ENCODE measurements at places on chromosomes 16 and 17.

DNA sequence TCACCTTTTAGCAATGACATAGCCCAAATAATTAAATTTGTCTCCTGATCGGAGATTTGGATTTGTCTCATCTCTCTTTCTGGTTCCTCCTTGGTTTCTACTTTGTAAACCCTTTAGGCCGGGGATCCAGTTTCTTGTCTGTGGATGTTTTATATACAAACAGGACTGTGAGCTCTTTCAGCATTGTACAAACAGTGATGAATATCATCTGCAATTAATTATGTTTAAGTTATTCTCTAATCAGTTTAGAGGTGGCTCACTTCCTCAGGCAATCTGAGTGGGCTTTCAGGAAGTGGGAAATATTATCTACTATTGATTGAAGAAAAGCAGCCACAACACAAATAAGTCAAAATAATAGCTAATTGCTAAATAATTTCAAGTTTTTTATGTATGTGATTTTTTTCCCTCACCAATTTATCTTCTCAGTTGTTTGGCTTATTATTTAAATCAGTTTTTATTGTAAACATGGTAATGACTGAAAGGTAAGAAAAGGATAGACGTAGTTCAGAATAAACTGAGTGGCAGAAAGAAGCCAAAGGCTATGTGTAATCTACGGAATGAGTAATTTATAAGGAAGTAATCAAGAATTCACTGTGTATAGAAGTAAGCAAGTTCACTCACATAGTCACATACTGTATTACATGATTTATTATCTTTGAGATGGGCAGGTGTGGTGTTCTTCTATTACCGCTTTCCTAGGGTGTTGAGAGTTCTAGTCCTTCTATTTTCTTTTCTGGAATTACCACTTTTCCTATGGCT, 3.4 kb upstream of the ABCC11 start:
- DNase-seq = no peak
- no peaks in the 10 kb centered on the region for H3K27me3 ChIP-seq
- H3K4me1 ChIP-seq = peaks cover 18% of the 10 kb centered on the region
- H3K36me3 ChIP-seq = peaks cover 23% of the 10 kb centered on the region
- no peak overlapping the region for H3K4me3 ChIP-seq

DNA sequence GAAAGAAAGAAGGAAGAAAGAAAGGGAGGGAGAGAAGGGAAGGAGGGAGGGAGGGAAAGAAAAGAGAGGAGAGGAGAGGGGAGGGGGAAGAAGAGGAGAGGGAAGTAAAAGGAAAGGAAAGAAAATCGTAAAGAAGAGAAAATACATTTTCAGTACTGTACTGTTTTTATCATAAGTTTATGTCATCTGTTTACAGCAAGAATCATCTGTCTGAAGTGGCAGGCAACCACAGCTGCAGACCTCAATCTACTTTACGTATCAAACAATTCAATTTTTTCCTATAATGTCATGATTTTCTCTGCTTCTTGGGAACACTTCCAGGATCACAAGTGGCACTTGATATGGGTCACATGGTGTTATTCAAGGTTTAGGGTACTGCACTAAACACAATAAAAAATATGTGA, 58.3 kb downstream of the USP32 start:
- no peaks in the 10 kb centered on the region for H3K36me3 ChIP-seq
- no peaks in the 10 kb centered on the region for H3K27me3 ChIP-seq
- H3K27ac ChIP-seq = no peak overlapping the region
- no peak overlapping the region for H3K4me3 ChIP-seq

DNA sequence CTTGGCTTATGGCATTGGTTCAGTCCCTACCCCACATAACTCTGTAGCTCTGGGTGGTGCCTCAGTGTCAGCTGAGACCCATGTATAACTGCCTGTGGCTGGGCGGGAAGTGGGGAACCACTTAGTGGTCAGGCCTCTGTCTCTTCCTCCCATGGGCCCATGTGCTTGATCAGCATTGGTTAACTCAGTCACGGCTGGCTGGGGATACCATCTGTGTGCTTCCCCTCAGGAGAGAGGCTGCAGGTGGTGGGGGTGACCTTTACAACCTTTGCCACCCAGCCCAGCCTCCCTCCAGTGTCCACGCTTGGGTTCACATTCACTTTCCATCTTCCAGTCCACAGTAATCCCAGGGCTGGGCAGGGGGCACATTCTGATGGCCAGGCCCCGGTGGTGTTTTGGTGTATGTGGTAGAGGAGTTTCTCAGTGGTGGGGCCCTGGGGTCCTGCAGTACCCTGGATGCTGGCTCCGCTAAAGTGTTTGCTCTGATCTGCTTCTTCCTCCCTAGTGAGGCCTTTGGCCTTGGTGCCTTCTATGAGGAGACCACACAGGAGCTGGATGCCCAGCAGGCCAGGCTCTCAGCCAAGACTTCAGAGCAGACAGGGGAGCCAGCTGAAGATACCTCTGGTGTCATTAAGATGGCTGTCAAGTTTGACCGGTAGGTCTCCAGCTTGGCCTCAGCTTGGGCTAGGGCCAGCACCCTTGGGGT, 10.2 kb upstream of the NFATC3 start:
- H3K27me3 ChIP-seq = no peaks in the 10 kb centered on the region
- DNase-seq = peak; percentile 93
- H3K36me3 ChIP-seq = peaks cover 23% of the 10 kb centered on the region
- no peak overlapping the region for H3K27ac ChIP-seq
- H3K4me3 ChIP-seq = peak overlapping the region; percentile 46

- H3K27ac ChIP-seq = no peak overlapping the region
- H3K4me3 ChIP-seq = no peak overlapping the region
- no peak for DNase-seq
These were observed 33.3 kb downstream of the CBFA2T3 start for GRCh38 chr16:88943741-88944140.

DNA sequence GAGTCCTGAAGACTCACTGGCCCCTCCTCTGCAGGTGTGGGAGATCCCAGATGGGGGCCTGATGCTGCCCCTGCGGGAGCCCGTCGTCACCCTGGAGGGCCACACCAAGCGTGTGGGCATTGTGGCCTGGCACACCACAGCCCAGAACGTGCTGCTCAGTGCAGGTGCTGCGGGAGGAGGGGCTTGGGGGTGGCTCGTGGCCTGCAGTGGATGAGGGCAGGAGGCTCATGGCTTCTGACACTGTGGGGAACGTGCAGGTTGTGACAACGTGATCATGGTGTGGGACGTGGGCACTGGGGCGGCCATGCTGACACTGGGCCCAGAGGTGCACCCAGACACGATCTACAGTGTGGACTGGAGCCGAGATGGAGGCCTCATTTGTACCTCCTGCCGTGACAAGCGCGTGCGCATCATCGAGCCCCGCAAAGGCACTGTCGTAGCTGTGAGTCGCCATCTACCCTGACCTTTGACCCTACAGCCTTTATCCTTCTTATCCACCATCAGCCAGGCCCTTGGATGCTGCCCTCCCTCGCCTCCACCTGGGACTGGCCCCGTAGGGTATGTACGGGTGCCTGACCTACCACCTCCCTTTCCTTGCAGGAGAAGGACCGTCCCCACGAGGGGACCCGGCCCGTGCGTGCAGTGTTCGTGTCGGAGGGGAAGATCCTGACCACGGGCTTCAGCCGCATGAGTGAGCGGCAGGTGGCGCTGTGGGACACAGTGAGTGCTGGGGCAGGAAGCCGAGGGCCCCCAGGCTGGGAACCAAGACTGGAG, 3.6 kb downstream of the CORO1A start:
- DNase-seq = peak; percentile 83
- no peaks in the 10 kb centered on the region for H3K27me3 ChIP-seq
- no peak overlapping the region for H3K4me3 ChIP-seq
- H3K36me3 ChIP-seq = peaks cover 12% of the 10 kb centered on the region

GRCh38 chr16:89343501-89344457, 126.3 kb downstream of the ZNF778 start:
- H3K4me3 ChIP-seq = no peak overlapping the region
- H3K4me1 ChIP-seq = no peaks in the 10 kb centered on the region
- H3K27ac ChIP-seq = no peak overlapping the region
- H3K36me3 ChIP-seq = peaks cover 2% of the 10 kb centered on the region

- H3K4me3 ChIP-seq = no peak overlapping the region
- DNase-seq = no peak
- no peaks in the 10 kb centered on the region for H3K4me1 ChIP-seq
- no peak overlapping the region for H3K27ac ChIP-seq
These were observed 177.3 kb downstream of the BANP start for GRCh38 chr16:88128556-88128955.

DNA sequence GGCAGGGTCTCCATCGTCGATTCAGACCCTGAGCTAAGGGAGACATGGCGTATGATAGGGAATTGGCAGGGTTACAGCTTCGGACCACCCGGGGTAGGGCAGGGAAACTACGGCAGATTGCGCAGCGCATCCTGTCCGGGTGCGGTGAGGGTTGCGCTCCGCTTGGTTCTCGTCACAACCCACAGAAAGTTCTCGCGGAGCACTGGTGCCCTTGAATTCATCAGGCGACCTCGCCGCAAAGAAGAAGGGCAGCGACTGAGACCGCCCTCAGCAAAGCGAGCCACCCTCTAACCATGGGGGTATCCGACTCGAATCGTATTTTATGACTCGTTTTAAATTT, 1.2 kb downstream of the HS3ST3B1 start:
- H3K36me3 ChIP-seq = no peaks in the 10 kb centered on the region
- H3K27ac ChIP-seq = no peak overlapping the region
- peak overlapping the region; percentile 72 for H3K4me3 ChIP-seq

DNA sequence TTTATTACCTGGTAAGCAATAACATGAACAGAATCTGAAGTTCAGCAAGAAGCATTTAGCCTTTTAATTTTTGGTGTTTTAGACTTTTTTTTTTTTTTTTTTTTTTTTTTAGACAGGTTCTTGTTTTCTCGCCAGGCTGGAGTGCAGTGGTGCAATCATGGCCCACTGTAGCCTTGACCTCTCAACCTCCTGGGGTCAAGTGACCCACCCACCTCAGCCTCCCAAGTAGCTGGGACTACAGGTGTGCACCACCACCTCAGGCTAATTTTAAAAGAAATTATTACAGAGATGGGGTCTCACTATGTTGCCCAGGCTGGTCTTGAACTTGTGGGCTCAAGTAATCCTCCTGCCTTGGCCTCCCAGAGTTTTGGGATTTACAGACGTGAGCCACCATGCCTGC, 173.0 kb upstream of the RBL2 start:
- H3K4me1 ChIP-seq = no peaks in the 10 kb centered on the region
- H3K27me3 ChIP-seq = no peaks in the 10 kb centered on the region
- H3K36me3 ChIP-seq = peaks cover 82% of the 10 kb centered on the region

DNA sequence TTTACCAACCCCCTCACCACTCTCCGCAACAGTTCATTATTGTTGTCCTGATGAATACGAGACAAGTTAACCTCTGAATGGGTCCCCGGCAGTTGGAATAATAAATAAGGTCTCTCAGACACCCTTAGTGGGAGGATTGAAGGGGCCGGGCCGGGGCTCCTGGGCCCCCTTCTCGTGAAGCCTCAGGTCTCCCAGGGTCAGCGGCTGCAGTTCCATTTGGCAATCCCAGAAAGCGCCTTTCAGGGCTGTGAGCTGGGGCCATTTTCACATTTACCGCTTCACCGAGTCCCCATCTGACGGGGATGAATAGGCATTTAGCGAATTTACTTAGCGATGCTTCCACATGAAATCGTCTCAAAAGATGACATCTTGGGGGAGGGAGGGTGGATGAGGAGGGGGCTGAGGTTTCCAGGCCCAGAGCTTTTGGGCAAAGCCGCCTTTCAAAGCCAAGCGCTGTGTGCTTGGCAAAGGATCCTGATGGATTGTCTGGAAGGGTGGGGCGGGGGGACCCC, 309.8 kb downstream of the XYLT1 start:
- peaks cover 17% of the 10 kb centered on the region for H3K4me1 ChIP-seq
- H3K4me3 ChIP-seq = no peak overlapping the region
- no peak overlapping the region for H3K27ac ChIP-seq

DNA sequence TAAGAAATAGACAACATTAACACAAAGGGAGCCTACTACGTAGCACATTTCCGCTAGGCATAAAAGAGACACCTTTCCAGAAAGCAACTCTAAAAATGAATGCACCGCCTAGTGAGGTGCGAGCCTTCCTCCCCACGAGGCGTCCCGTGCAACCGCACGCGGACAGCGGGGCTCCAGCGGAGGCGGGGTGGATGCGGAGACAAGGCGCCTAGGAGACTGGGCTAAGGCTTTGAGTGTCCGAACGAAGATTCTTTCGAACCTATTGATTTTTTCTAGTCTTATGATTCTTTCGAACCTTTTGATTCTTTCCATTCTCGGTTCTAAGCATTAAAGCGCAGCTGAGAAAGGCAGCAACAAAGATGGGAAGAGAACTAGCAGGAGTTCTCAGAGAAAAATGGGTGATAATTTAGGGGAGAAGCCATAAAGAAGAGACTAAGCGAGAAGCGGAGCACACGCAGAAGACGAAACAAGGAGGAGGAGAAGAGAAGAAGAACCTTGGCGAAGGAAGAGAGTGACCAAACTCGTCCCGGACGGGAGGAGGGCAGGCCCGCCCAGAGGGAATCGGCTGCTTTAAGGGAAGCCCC, 394 bp upstream of the CPD start:
- H3K36me3 ChIP-seq = no peaks in the 10 kb centered on the region
- peak overlapping the region; percentile 81 for H3K4me3 ChIP-seq
- H3K27me3 ChIP-seq = peaks cover 16% of the 10 kb centered on the region
- DNase-seq = peak; percentile 49
- no peak overlapping the region for H3K27ac ChIP-seq

- H3K27ac ChIP-seq = no peak overlapping the region
- DNase-seq = peak; percentile 81
- H3K27me3 ChIP-seq = no peaks in the 10 kb centered on the region
- H3K4me1 ChIP-seq = peaks cover 31% of the 10 kb centered on the region
These were observed 1.7 kb upstream of the HSBP1 start for GRCh38 chr16:83806036-83806435.

DNA sequence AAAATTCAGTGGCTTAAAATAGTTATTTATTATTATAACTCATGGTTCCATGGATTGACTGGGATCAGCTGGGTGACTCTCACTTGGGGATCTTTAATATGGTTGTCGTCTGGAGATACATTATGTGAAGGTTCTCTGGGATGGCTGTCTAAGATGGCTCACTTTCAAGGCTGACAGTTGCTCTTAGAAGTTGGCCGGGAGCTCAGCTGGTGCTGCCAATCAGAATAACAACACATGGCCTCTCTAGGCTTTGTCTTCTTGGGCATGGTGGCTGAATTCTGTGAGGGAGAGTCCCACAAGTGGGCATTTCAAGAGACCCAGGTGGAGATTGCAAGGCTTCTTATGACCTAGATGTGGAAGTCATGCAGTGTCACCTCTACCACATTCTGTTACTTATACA, 269.7 kb downstream of the CA10 start:
- no peaks in the 10 kb centered on the region for H3K4me1 ChIP-seq
- DNase-seq = no peak
- no peak overlapping the region for H3K4me3 ChIP-seq
- no peak overlapping the region for H3K27ac ChIP-seq

DNA sequence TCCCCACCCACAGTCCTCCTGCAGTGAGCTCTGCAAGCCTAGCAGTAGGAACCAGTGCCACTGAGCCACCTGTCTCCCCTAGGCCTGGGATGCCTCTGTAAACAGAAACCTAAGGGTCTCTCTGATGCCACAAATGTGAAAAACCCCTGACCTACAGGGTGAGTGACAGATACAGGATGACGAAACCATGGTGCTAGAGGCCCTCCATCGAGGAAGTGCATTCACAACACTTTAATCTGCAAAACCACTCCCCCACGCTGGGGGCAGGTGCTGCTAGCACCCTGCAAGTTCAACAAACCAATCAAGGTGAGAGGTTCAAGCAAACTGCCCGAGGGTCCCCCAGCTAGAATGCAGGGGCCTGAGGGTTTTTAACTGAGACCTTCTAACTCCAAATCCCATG, 59.5 kb downstream of the CDYL2 start:
- peaks cover 8% of the 10 kb centered on the region for H3K36me3 ChIP-seq
- H3K27me3 ChIP-seq = no peaks in the 10 kb centered on the region

GRCh38 chr16:66342294-66342900, 24.1 kb upstream of the CDH5 start:
- no peak overlapping the region for H3K27ac ChIP-seq
- peaks cover 6% of the 10 kb centered on the region for H3K27me3 ChIP-seq
- no peak overlapping the region for H3K4me3 ChIP-seq
- H3K4me1 ChIP-seq = no peaks in the 10 kb centered on the region

Measured in common myeloid progenitor, CD34-positive (primary cell).